Subcutaneous adipose tissue (tissue), 4 donors: ENCODE measurements at places on chromosomes 4 and X. TPM values are rescaled to one million over a fixed set of nuclear protein-coding genes. Genes with fewer than 3 reads are reported as not detected.

Gene ITIH6
- total RNA-seq: not detected

Gene ZNF630
- total RNA-seq: 0.65 TPM

Gene TSPYL2
- 43.1 TPM for total RNA-seq

Gene SSX4B
- total RNA-seq: not detected

Gene SLC4A4
- total RNA-seq: 0.68 TPM

Gene CSAG1
- not detected for total RNA-seq

Gene PSAPL1
- total RNA-seq: not detected

Gene SSX4
- not detected for total RNA-seq

Gene TENM3
- total RNA-seq: 40.8 TPM

Gene GABRG1
- total RNA-seq: not detected

Gene RNF175
- not detected for total RNA-seq

Gene PNMA6A
- total RNA-seq: 0.57 TPM

Gene S100G
- total RNA-seq: not detected
